WERI-Rb-1 (cell line): ENCODE measurements at places on chromosomes 5 and 9.

GRCh38 chr9:134863306-134863902, 17.2 kb upstream of the FCN2 start:
- DNase-seq, result no peak

DNA sequence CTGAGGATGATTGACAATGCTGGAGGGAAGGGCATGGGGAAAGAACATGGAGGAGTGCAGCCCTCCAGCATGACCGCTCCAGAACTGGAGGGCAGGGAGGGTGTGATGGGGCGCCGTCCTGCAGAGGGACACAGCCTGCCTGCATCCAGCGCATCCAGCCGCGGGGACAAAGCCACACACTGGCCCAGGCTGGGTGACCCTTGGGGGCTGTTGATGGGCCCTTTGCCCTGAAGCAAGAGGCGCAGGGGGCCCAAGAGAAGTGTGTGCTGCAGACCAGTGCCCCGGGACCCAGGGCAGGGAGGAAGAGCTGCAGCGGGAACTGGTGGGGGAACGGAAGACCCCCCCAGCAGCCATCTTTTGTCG, 169.8 kb upstream of the PPP1R26 start:
- no peak for DNase-seq

DNA sequence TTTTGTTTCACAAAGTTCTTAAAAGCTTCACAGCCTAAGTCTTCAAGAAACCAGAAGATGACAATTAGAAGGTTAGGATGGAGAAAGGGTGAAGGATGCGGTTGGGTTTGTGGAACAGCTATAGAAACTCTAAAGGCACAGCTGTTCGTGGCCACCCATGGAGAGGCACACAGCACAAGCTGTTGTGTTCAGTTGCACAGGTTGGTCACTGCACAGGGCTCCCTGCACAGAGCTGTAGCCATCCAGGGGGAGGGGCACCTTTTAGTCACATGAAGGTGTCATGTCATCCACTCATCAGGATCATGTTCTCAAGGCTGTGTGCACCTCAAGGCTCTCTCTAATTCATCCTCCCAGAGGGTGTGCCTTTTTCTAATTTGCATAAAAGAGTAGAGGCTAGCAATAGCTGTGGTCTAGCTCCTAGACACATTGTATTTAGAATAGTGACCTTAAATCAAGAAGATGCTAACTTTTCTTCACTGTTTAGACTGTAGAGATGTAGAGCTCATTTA, 5.0 kb upstream of the RASGRF2 start:
- DNase-seq, result no peak

- no peak for DNase-seq
These were observed 57.5 kb downstream of the SIL1 start for GRCh38 chr5:139140591-139141071.

GRCh38 chr9:125513668-125514413, 193.2 kb downstream of the MAPKAP1 start:
- no peak for DNase-seq

- no peak for DNase-seq
These were observed 365.2 kb downstream of the GADD45G start for GRCh38 chr9:89969881-89970639.

DNA sequence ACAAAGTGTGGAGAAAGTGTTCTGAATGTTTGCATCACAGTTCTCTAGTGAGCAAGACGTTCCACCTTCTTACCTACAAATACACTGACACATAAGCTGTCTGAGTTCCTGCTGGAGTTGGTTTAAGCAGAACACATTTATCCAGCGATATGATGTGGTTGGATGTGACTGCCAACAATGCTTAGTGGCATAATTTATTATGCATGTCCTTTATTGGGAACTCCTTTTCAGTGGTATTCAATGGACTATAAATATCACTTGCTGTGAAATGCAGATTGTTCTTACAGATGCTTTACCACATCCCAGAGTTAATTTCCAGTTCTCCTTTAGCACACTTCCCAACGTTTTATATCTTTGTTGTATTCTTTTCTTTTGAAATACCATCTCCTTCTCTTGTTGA, 222.2 kb downstream of the LURAP1L start:
- no peak for DNase-seq

- DNase-seq, result no peak
These were observed 350.7 kb upstream of the TLE4 start for GRCh38 chr9:79221084-79221483.

DNA sequence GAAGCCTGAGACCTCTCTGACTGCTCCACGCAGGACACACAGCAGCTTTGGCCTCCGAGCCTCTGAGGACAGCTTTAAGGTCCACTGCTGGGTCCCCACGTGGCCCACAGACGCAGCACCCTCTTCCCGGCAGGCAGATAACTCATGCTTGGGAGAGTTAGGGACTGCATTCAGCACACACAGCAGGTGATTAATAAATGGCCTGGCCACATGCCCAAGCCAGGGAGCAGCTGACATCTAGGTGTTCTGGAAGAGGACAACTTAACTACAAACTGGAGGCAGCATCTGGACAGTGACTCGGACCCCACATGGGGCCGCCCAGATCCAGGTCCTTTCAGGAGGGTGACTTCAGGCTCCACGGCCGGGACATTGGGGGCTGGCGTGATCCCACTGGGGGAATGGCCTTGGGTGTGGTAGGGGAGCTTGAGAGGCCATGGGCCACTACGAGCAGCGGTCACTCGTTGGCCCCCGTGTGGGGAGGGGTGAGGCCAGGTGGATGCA, 11.3 kb downstream of the NINJ1 start:
- DNase-seq, result no peak

DNA sequence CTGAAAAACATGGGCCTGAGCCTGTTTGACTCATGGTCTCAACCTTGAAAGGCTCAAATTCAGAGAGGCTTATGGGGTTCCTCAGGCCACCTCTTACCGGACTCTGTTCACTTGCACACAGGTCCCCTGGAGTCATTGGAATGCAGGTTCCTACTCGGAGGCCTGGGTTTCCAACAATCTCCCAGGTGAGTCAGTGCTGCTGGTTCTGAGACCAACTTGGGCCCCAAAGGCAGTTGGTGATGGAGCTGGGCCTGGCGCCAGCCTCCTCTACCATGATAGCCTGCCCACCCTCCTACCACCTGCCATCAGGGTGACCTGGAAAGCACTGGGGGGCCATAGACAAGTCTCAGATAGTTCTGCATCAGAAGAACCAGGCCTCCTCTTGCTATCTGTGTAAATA, 188.4 kb downstream of the RGS3 start:
- no peak for DNase-seq
